ENCODE measurements at places on chromosomes 2 and 18.

GRCh38 chr2:105464325-105464724 is 65.5 kb upstream of the FHL2 start:
- no peak for DNase-seq

- DNase-seq = no peak
Measured at GRCh38 chr2:75560022-75560767, 544 bp downstream of the EVA1A start.

DNA sequence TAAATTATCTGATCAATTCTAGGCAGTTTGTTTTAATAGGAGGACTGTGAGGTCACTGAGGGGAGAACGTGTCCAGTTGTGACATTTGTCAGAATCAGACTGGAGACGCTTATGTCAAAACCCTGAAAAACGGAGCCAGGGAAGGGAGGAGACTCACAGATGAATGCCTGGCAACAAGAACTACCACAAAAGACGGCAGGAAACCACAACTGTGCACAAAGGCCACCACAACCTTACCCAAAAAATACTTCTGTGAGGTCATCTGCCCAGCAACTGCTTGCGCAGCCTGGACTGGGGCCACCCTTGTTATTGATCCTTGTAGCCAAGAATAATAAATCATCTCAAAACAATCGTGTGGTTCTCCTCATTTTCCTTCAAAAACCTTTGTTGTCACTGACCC is 173.0 kb upstream of the ALKAL2 start:
- DNase-seq = no peak

DNA sequence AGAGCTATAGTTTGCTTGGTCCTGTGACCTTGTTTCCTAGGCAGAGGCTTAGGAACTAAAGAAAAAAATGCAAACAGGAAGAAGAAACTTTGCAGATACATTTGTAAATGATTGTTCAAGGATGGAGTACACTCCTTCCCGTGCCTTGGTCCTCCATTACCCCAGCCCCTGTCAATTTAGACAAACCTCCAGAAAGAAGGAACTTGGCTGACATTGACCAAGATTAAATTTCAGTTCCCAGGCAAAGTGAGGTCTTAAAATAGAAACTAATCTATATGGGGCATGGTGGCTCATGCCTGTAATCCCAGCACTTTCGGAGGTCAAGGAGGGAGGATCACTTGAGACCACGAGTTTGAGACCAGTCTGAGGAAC is 179.9 kb upstream of the FN1 start:
- DNase-seq = no peak

DNA sequence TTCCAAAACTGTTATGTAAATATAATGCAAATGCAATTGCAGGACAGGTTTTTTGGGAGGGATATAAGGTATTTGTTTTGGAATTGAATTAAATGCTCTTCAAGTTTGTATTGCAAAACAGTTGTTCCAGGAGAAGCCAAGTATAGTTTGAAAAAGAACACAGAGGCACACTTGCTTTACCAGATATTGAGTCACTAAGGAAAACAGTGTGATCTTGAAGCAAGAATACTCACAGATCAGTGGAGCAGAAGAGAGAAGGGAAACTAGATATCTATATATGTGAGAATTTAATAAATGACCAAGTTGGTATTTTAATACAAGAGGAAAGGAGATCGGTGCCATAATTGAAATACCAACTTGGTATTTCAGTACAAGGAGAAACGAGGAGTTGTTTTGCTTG is 178.9 kb downstream of the CAPN13 start:
- DNase-seq = no peak

- DNase-seq = no peak
Measured at GRCh38 chr2:233929352-233930022, 12.3 kb downstream of the TRPM8 start.

DNA sequence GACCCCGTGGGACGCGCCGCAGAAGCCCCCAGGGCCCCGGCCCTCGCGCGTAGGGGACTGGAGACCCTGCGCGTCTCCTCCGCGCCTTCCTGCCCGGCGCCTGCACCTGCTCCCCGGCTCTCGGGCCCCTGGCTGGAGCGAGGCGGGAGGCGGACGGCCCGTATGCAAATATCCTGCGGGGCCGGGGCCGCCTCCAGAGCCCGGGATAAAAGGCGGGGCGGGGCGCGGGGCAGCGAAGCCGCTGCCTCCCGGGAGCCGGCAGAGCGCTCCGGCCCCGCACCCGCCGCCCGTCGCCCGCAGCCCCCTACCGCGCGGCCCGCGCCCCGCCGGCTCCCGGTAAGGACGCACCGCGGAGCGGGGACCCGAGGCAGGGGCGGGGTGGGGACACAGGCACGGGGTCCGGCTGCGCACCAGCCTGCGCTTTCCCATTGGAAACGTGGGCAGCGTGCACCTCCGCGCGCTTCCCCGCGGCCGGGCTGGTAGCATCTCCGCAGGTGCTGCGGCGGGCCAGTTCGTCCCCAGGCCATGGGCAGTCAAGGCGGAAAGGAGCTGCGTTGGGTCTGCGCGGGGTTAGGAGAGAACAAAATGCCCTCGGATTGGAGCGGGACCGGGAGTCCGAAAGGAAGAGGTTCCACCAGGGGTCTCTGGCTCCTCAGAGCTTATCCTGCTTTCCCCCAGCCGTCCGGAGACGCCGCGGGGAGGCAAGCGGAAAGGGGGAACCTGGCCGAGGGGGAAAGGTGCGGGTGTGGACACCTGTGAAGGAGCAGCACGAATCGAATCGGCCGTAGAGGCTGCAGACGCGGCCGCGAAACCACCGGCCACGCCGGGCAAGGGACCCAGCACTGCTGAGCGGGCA is at the start of gene ATP6V1C2:
Gene ATP6V1C2, plus strand, starts transcription at position 235 of the 856 bp plus-strand sequence. CDS start 1,220 bp downstream, outside the sequence.
- DNase-seq = peak; percentile 30

DNA sequence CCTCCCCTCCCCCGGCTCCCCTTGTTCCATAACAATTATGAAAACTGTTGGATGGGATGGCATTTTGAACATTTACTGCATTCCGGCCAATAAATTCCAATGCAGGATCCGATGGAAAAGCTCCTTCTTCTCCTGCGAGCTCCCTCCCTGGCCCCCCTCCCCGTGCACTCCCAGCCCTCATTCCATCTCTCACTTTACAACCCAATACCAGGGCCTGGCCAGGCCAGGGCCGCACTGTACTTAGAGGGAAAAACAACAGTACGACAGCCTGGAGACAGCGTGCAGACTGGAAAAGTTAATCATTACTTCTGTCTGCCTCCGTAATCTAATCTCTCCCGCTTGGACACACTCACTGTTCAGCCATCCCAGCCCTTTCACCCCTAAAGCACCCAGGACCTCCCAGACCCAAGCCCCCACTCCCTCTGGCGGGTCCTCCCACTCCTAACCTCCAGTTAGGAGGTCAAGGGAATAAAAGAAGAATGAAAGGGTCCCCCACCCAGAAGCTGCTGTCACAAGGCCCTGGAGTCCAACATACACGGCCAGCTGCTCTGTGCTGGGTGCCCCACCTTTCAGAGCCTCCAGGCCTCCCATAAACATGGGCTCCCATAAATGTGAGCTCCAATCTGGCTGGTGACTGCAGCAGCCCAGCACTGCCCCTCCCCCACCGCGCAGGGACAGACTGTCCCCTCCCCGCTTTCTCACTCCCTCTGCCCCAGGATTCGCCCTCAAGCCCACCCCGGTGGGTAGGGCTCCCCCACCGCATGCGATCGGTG is 20.6 kb downstream of the SMAD7 start:
- DNase-seq = no peak

- peak; percentile 9 for DNase-seq
Measured at GRCh38 chr2:135948642-135949355, 36.6 kb downstream of the DARS1 start.

DNA sequence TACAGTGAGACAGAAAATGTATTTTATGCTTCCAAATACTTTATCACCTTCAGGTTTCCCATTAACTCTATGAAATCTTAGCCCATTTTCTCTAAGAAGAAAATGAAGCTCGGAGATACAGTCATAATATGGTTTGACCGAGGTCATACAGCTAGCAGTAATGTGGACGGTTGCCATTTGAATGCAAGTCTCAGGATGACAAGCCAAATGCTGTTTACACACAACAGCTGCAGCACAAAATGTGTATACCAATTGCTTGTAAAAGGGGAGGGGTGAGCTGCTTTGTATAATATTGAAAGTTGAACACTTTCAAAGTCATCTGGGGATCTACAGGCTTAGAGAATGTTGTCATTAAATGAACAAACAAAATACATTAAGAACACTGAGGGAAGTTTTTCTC is 93.8 kb upstream of the FSIP2 start:
- DNase-seq = no peak

DNA sequence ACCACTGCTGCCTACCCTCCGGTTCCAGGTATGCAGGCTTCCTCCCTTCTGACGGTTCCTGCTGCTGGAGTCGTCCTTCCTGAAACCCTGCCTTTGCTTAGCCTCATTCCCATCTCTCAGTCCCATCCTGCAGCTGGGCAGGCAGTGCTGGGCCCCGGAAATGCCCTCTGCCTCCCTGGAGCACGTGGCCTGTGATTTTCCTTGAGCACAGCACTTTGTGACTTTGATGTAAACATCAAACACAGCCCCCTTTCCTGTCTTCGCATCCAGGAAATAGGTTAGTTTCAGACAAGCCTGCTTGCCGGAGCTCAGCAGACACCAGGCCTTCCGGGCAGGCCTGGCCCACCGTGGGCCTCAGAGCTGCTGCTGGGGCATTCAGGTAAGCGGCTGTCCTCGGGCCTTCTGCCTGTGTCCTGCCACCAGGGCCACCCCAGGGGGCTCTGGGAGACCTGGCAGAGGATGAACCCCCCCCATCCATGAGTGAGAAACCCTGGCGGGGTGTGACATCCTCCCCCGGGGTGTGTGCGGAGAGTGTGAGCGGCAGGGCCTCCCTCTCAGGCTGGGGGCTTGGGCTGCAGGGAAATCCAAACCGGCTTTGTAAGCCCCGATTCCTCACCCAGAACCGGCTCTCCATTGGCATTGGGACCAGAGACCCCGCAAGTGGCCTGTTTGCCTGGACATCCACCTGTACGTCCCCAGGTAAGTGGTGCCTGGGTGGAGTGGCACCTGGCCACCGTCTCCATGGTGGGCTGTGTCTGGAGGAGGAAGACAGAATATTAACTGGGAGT is at the start of gene ZAP70:
Gene ZAP70, plus strand, starts transcription at position 281 of the 788 bp plus-strand sequence. CDS start 10,461 bp downstream, outside the sequence.
- no peak for DNase-seq

DNA sequence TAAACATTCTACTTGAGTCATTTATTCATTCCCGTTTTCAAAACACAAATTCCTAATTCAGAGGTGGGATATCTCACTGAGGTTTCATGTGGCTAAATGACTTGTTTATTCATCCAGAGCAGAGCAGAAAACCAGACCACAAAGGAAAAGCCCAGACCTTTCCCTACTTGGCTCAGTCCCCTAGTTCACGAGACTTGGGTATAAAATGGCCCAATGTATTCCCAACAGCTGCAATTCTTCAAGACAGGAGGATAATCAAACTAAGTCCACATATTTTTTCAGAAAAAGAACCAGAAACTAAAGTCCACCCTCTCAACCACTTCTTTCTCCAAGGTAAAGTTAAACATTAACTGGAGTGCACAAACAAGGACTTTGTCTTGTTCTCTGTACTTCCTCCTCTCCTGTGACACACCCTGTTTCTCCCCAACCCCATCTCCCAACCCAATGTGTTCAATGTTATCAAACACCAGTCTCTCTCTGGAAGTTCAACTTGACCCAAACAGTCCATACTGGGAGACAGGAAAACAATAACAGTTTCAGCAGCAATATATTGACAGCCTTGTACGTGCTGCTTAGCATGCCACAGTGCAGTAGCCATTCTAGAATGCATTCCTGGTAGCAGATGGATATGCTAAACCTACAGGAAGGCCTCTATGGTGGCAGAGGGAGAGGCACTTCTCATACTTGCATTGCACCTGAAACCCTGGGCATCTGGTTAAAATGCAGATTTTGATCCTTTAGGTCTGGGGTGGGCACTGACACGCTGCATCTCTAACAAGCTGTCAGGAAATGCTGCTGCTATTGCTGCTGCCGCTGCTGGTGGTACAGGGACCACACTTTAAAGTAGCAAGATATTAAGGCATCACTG is 110.7 kb downstream of the INO80D start:
- no peak for DNase-seq

DNA sequence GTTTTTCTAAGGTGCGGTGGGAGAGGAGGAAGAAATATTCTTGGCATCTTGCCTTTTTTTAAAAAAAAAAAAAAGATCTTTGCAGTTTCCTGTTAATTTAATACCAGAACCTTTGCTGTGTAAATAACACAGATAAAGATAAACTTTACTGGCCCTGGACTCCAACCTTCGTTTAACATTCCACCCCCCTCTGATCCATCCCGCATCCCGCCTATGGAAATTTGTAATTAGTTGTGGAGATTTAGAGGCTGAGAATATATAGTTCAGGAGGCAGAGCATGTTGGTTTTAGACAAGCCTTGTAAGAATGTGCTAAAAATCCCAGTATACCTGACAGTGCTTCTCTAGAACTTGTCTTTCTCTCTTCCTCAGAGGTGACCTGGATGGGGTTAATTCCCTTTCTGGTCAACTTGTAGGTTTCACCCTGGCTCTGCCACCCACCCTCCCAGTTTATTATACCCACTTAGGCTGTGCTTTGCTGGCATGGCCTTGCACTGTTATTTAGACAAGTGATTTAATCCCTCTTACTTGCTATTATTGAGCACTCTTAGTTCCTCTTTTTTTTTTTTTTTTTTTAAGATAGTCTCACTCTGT is 2.9 kb upstream of the C2orf72 start:
- no peak for DNase-seq

GRCh38 chr2:219951099-219951498 is 323.7 kb downstream of the SLC4A3 start:
- no peak for DNase-seq

DNA sequence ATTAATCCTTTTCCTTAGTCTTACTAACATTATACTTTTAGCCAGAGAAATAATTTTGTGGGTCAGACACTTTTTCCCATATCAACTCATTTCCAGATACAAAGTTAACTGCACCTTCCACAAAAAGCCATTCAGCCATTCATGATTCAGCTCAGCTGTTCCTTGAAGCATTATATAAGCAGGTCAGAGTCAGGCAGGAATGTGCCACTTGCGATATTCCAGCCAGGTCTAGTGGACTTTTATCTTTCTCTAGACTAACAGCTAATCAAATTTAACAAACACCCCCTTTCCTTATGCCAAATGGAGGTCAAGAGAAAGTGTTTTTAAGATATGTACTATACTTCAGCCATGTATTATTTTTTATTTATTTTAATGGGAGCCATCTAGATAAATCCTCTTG is 75.6 kb upstream of the EPB41L3 start:
- no peak for DNase-seq
